ENCODE measurements at places on chromosomes 2 and 18.

DNA sequence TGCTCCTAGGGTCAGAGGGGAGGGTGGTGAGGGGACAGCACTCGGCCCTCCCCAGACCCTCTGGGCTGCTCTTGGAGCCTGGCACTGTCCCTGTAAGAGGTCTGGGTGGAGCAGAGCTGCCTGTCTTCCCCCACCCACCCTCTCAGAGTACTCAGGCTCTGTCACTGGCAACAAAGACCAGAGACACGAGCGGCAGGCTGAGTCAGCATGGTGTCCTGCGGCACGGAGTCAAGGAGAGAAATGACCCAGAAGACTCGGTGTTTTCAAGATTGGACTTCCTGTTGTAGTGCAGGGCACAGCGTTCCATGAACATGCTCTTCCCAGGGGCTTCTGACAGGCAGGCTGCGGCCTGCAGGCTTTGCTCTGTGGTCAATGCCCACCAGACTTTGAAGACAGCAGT, 19.9 kb downstream of the SIGLEC15 start:
- no peak for DNase-seq

GRCh38 chr2:222572264-222572721, 83.6 kb downstream of the FARSB start:
- no peak for DNase-seq

- no peak for DNase-seq
These were observed 10.5 kb downstream of the CNGA3 start for GRCh38 chr2:98356729-98357128.

GRCh38 chr2:19746611-19747309, 155.0 kb downstream of the TTC32 start:
- DNase-seq, result no peak

- no peak for DNase-seq
These were observed 25.7 kb downstream of the TUBB6 start for GRCh38 chr18:12333506-12334290.

- no peak for DNase-seq
These were observed 463.1 kb upstream of the HS6ST1 start for GRCh38 chr2:128781585-128782385.

- no peak for DNase-seq
These were observed 216.3 kb upstream of the DTNA start for GRCh38 chr18:34493566-34494358.

DNA sequence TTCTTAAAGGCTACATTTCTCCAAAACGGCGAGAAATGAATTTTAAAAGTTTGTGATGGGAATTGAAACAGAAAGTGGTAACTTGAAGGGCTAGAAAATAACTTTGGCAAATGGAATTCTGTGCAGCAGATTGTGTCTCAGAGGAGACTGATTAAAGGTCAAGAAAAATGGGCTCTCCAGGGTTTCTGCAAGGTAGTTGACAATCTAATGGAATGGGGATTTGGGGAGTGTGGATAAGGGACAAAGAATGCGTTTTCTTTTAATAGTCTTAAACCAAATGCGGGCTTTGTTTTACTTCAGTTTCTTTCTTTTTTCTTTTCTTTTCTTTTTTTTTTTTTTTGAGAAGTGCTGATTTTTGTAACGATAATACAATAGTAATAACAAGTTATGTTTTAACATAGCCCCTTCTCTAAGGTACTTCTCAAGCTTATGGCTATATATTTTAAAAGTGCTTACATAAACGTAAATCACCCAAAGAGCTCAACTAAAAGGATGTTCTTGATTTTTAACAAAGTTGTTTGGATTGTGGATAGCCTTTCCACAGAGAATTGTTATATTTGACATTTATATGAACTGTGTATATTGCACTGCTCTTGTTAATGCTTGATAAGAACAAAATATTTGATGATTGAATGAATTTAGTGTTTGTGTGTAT, 36.6 kb downstream of the CAMKMT start:
- DNase-seq, result no peak

DNA sequence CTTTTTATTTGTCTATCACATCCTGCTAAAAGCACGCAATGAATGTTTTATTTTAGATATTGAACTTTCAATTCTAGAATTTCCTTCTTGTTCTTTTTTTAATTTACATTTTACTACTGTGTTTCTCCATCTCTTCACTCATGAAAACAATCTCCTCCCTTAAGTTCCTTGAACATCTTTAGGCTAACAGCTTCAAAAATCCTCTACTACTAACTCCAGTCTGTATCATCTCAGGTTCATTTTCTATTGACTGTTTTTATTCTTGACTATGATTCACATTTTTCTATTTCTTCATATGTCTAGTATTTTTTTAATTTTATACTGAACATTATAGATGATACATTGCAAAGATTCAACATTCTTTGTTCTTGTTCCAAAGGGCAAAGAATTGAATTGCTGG, 79.2 kb upstream of the NCK2 start:
- DNase-seq, result no peak

DNA sequence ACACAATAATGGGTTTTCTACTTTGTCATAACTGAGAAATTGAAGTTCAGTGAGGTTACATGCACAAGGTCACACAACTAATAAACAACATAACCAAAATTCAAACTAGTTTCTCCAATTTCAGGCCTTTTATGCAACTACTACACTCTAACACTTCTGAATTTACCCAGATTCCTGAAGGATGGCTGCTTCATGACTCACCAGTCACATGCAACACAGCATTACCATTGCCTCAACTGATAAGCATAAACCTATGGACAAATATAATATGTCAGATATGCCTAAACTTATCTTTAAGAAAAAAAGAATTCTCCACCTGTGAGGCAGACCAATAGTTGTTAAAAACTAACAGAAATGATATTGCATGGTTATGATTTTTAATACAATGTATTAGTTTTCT, 586.5 kb upstream of the SLC8A1 start:
- no peak for DNase-seq

DNA sequence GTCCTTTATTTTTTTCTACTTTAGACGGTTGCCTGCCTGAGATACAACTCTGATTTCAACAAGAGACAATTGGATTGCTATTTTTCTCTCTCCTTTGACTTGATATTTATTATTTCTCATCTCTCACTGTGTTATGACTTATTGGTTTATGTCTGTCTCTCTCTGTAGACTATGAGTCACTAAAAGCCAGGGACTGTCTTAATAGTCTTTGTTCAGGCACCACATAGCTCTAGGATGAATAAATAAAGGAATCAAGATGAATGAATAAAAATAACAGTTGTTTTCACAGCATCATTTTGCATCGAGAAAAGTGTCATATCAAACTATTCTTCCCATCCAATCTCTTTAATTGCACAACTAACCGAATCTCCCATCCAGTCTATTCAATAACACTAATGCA, 31.4 kb upstream of the CD28 start:
- DNase-seq, result no peak

DNA sequence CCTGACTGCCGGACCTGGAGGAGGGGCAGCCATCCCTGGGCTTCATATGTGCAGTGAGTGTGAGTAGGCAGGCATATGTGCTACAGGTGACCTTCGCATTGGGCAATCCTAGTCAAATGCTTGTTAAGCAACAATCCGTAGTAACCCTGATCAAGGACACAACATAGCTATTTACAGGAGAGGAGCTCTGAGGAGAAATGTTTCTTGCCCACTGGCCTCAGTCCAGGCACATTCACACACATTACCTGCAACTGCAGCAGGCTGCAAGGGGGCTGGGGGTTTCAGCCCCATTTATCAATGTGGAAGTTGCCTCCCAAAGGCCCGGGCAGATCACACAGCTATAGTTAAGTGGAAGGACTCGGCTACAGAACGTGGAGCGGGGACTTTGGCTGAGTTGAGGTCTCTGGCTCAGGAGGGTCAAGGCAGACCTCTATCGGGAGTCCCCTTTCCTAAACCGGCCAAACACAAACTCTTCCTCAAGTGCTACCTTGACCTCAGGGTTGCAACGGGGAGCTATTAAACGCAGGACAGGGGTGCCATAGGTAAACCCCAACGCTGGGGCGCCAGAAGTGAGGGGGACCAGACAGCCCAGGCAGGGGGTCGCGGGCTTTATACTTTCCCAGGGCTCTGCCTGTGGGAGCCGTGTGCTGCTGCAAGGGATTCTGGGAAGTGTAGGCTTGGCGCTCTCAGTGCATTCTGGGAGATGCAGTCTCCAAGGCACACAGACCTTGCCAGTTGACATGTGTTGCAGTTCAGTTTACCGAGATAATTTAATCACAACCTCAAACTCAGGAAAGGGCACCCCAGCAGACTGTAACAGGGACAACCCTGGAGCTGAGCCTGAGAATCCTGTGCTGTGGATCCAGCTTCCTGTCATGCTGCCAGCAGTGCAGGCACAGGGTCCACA, 9.4 kb downstream of the KHK start:
- DNase-seq, result no peak

- DNase-seq, result no peak
These were observed 4.5 kb downstream of the KANSL3 start for GRCh38 chr2:96633641-96634040.

DNA sequence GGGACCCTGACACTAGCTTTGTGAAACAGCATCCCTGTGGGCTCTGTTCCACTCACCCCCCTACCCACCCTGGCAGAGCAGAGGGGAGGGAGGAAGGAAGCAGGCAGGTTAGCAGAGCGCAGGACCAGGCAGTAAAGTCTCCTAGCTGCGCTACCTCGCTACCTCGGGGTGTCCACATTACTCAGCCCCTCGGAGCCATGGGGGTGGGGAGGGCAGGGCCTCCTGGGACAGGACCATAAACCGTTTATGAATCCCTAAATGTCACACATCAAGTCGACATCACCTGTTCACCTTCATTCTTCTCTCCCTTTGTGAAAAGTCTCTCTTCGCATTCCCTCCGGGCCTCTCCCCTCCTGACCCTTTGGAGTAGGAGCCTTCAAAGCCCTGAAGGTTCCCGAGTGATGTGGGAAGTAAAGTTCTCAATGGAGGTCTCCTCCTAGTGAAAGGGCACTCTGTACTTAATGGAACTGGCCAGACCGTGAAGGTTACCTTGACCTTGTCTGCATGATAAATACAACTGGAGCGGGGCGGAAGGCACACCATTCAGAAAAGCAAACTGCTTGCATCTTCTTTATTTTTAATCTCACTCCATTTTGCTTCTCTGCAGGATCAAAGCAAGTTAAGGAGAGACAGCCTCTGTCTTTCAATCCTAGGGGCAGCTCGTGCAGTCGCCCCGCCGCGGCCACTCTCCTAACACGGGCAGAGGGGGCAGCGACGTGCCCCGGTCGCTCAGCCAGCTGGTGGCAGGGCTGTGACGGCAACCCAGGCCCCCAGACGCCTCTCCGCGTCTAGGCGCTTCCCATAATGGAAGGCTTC, 23.7 kb upstream of the SMAD7 start:
- no peak for DNase-seq

- no peak for DNase-seq
These were observed 154.9 kb downstream of the SATB2 start for GRCh38 chr2:199302851-199303250.

DNA sequence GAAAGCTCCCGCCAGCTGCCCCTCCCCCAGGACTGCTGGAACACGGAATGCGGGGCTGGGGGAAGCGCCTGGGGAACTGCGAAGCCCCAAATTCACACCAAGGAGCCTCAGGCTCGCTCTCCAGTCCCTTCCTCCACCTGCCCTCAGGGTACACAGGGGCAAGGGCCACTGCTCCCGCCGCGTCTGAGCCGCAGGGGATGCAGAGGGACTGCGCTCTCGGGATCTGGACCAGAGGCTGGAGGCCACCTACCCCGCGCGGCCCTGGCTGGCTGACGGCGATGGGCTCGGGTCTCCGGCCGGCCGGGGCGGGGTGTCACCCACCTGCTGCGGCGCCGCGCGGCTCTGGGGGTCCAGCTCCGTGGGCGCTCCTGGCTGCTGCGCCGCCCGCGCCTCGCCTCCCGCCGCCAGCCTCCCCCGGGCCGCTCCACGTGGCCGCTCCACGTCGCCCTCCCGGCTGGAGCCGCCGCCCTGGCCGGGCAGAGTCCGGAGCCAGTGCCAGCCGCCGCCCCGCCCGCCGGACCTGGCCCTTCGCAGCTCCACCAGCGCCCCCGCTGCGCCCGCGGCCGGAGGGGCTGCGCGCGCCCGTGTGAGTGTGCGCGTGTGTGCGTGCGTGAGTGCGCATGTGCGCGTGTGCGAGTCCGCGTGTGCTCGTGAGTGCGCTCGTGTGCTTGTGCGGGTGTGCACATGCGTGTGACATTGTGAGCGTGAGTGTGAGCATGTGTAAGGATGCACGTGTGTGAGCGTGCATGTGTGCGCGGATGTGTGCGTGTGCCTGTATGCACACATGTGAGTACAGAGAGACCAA, at the start of gene CGREF1:
Gene CGREF1 (minus strand): TSS at position 604 of the 805 bp plus-strand sequence. CDS start 14,762 bp downstream, outside the sequence.
- DNase-seq, result no peak

DNA sequence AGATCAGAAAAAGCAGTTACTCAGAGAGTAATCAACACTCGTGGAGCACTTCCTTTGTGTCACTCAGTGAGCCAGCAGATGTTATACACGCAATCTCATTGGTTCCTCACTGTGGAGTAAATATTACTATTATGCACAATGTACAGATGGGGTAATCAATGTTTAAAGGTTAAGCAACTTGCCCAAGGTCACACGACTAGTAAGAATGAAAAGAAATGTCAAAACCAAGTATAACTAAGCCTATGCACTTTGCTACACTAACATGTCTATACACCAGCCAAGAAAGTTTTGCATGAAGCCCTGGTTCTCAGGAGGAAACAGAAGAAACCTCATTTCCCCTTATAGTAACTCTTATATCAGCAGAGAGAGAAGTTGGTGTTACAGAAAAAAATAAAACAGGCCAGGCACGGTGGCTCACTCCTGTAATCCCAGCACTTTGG, 5.4 kb downstream of the METTL21A start:
- peak; percentile 67 for DNase-seq

- peak; percentile 33 for DNase-seq
These were observed 37.6 kb downstream of the C18orf63 start for GRCh38 chr18:74353169-74353775.

DNA sequence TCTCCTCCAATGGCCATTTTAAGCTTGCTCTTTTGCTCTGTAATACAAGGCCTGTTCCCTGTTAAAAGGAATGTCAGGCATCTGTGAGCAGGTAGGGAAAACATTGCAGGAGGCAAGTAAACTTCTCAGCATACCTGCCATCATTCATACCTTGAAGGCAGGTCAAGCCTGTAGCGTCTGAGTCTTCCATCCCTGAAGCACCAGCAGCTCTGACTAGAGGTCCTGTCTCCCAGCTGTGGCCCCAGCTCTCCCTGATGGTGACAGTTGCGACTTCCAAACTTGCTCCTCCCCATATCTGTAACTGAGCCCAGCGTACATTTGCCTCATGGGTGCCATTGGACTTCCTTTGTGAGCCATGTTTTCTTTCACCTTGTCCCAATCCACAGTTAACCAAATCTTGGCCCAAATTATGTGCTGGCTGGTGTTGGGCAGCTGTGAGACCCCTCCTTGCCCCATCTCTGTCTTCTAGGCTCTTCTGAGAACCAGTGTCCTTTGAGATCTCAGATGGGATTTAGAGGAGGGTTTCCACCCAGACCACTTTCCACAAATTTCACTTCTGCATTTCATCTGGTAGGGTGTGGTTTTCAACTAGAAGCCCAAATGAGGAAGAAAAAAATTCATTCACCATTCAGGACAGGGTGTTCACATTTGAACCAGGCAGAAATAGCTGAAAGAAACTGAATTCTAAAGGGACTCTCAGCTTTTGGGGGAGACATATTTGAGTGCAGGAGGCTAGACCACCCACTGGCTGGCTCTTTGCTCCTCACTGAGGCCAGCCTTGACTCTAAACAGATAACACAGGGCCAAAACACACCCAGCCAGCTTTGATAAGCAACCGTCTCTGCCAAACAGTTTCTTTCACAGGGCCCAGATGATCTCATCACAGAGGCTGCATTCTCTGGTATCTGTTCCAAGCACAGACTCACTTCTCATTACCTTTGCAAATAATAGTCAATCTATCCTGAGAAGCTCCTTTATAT, 66.4 kb upstream of the MSH2 start:
- peak; percentile 12 for DNase-seq
